ENCODE measurements at places on chromosomes 11 and 22.

- DNase-seq = no peak
Measured at GRCh38 chr22:39278040-39278439, 33.3 kb upstream of the PDGFB start.

- DNase-seq = no peak
Measured at GRCh38 chr11:16793511-16793910, 55.1 kb downstream of the C11orf58 start.

- no peak for DNase-seq
Measured at GRCh38 chr11:103486604-103487003, 377.4 kb downstream of the DYNC2H1 start.

GRCh38 chr11:121318848-121319834, 26.6 kb downstream of the SC5D start:
- DNase-seq = no peak

DNA sequence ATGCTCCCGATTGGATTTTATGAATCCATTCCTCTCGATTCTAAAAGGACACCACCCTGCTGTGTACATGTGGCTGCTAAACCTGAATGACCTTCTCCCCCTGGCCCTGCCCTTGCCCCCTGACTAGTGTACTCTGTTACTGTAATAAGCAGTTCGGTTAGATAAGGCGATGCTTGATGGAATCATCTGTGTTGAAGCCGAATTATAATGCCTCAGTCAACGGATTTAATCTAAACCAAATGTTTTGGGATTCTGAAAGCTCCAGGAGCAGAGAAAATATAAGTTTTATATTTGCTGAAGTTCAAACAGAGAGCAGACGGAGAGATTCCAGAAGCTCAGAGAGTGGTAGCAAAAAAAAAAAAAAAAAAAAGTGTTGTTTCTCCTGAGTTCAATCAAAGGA, 275.4 kb upstream of the MPPED2 start:
- no peak for DNase-seq

GRCh38 chr11:64793271-64794160, 9.5 kb downstream of the MAP4K2 start:
- DNase-seq = no peak

DNA sequence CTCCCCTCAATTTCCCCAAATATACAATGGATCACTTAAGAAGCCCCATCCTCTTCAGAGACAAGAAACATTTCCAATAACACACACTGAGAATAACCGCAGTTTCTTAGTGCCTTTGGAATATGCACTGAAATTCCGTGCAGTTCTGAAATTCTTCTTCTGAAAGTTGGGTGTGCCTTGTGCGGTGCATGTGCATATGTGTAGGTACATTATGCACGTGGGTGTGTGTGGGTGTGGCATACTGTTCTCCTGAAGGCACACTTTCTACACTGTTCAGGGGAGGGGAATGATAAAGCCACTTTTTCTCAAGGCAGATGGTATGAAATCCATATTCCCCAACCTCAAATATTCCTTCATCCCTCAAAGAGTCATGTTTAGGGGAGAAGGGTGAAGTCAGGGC, 1.7 kb downstream of the EXPH5 start:
- DNase-seq = no peak

DNA sequence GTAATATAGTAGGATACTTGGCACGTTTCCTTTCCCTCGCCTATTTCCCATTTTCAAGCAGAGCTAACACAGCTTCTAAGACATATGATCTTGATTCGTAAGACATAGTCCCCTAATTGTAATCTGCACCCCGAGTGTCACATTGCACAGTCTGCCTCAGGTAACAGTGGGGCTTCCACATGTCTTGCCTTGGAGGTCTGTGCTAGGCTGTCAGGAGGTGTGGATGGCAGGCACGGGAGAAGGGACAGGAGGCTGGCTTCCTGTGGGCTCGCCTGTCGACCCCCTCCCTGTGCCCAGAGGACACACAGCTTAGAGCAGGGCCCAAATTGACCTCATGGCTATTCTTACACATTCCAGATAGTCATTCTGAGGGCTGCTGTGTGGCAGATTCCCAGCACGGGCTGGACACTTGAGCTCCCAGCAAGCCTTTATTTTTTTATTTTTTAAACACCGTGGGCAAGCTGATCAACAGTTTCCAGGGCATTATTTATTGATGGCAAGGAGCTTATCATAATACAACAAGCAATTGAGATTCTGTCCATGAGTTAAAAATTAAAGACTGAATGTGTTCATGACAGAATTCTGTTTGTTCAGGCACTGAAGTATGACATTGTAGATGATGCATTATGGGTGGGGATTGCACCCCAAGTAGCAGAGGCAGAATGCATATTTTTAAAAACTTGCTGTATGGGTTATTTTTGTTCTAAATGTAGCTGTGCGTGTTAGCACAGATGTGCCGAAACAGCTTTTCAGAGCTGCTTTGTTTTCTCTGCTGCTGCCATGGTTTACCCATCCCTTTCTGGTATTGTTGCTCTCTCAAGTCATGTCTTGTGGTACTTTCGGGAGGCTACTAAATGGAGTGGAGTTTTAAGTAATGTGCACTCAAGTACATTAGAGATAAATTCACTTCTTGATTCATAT, 113.0 kb downstream of the ATXN10 start:
- no peak for DNase-seq

DNA sequence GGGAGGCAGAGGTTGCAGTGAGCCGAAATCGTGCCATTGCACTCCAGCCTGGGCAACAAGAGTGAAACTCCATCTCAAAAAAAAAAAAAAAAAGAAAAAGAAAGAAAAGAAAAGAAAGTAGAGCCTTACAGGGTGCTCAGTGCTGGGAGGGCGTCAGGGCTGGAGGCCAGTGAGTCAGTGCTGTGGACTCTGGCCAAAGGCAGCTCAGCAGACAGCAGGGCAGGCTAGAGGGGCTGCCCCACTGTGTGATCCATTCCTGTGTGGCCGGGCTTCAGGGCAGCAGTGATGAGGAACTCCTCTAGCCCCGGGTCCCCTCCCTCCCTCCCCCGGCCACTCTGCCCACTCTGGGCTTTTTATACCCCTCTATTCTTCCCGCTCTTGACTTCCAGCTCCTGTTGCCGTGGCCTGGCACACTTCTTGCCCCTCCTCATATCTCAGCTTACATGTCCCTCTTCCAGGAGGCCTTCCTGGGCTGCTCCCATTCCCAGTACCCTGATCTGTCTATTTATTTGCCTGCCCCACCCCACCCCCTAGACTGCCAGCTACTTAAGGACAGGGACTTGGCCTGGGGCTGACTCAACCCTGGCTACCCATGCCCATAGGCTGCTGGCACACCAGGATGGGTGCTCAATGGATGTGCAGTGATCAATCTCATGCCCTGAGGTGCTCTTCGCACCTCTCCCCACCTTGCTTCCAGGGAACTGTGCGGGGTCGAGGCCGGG, 10.1 kb downstream of the SYT12 start:
- DNase-seq = no peak

GRCh38 chr11:72896431-72896830, 82.2 kb downstream of the ATG16L2 start:
- DNase-seq = no peak

- no peak for DNase-seq
Measured at GRCh38 chr11:57336111-57336666, 497 bp upstream of the SSRP1 start.

- DNase-seq = no peak
Measured at GRCh38 chr11:129374081-129374992, 1.3 kb upstream of the BARX2 start.

DNA sequence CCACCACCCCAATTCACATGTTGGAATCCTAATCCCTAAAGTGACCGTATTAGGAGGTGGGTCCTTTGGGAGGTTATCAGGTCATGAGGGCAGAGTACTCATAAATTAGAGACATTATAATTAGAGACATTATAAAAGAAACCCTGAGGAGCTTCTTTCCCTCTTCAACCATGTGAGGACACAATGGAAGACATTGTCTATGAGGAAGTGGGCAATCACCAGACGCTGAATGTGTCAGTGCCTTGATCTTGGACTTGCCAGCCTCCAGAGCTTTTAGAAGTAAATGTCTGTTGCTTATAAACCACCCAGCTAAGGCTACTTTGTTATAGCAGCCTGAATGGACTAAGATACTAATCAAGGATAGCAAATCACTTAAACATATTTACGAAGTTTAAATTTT, 14.8 kb downstream of the GAB2 start:
- DNase-seq = no peak

GRCh38 chr11:7353100-7353499, 101.4 kb downstream of the SYT9 start:
- no peak for DNase-seq

DNA sequence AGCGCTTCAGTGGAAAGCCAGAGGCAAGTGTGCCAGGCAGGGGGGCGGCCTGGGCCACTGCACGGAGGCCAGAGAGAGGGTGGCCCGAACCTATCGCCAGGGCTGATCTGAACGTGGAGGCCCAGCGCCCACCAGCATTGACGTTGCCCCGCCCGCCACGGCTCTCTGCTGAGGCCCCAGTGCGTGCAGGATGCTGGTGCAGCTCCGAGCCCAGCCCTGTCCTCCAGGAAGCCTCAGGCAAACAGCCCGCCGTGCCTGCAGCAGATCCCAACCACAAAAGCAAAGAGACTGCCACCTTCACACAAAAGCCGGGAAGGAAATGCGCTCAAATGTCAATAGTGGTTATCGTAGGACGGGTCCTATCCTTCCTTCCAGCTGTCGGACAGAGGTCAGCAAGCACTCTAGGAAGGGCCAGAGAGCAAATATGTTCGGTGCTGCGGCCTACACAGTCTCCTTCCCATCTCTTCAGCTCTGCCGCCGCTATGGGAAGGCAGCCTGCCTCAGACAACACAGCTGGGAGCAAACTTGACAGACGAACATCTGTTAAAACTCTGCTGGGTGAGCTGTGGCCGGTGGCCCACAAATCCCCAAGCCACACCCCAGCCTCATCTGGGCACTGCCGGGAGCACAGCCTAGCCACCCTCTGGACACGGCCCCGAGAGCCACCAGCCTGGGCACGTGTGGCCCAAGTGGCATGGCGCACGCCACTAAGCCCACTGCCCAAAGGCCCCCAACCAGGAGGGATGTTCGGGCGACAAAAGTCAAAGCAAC, 146.2 kb downstream of the CRYBB2 start:
- no peak for DNase-seq

DNA sequence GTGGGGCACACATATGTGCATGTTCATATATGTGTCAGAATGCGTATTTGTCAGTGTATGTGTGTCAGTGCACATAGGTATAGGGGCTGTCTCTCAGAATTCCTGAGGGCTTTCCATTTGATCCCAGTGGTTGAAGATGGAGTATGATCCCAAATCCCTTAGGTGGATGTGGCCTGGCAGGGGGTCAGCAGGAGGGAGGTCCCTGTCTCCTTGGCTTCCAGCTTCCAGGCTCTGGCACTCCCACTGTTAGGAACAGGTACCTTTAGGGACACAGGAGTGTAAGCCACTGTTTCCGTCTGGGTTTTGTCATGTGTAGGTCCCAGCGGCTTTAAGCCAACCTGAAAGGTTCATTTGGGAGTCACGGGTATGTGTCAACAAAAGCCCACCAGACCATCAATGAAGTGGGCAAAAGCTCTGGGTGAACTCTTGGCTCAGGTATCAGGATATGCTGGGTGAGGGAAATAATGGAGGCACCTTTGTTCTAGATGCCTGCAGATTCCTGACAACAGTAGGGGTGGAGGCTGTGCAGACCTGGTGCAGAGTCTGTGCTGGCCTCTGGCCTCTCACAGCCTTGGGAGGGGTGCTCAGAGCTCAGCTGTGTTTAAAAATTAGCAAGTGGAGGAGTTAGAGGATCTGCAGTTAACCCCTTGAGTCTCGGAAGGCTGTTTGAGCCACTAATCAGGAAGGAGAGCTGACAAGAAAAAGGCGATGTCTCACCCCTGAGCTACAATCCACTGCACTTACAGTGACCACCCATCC, 9.0 kb downstream of the KCNQ1OT1 start:
- no peak for DNase-seq

DNA sequence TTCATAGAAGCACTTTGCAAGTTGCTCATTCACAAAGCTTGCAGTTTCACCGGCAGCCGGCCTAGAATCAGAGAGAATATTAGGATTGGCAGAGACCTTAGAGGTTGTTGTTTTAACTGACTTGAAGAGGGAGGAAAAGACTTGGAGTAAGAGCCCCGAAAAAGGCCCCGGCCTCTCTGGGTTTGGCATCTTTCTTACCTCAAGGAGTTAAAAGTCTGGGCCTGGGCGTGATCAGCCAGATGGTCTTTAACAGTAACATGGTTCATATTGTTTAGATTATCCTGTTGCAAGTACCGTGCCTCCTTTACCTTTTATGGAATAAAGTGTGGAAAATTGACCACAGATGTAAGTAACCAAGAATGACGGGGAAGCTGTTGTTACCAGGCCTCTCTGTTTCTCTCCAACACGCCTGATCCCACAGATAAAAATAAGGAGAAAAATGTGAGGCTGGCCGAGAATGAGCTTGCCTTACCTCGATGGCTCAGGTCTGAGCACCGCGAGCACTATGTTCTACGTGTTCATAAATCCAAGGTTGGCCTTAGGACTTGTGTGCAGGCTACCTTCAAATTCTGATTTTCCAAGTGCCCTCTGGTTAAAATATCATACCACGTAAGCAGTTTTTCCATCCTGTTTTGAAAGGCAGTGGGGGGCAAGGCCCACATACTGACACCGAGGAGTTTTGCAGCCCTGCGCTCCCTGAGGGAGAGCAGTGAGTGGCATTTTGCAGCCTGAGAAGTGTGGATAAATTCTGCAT, 56.4 kb downstream of the PARVA start:
- DNase-seq = no peak

GRCh38 chr11:48043111-48043990, 63.0 kb downstream of the PTPRJ start:
- DNase-seq = no peak

DNA sequence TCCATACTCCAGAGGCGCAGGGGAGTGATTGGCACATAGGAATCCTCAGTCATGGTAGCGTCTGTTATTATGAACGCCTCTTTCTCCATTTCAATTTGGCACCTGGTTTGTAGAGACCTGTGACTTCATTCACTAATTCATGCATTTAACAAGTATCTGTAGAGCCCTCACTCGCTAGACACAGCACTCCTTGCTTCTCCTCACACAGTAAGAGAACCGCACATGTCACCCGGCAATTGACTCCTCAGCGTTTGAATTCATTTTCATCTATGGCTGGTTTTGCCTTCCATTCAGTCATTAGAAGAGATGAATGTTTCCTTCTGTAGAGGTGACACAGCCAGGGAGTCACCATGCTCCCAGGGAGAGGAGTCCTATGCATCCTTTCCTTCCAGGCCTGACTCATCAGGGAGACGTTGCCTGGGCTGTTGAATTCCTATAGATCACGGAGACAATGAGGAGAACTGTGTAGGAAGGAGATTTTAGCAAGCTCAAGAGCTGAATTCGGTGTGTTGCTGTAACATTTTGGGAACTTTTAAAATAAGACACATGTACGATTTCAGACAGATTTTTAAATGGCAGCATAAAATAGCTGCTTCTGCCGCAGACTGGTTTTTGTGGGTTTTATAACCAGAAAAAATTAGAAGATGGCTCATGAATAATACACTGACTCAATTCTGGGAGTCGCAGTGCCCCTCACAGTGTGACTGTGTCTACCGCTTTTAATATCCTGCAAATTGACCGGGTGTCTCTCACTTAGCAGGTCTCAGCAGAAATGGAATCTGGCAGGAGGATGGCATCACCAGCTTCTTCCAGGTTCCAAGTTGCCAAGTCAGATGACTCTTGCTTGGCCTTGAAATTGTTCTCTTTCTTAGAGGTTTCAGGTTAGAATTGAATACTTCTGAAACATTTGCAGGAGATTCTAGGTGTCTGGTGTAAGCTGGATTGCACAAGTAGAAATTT, 44.4 kb upstream of the CLMP start:
- no peak for DNase-seq

Measured in stimulated activated CD4-positive, alpha-beta T cell treated with anti-CD3 and anti-CD28 coated beads, TNF-alpha, amount 100 ng/mL, for 48 hours (primary cell).